ENCODE measurements at places on chromosomes 5 and 9.
A peak's percentile ranks its signal among the peaks of the same experiment; 100 is the strongest.

DNA sequence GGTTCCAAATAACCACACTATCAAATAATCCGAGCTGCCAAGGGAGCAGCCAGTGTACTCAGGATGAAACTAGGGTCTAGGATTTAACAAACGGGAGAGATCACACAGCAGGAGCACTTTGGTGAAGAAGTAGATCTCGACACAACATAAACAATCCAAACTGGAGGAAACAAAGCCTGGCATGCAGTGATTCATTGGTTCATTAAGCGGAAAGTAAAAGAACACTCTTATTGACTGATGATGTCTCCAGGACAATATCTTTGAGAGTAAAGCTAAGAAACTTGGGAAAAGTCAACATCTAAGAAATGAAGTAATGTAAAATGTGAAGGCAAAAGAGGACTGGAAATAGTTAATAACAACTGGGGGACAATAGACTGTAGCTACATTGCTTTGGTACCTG lies 1478.3 kb upstream of the CDH9 start:
- DNase-seq: no peak

GRCh38 chr5:23703940-23704855 lies 196.8 kb downstream of the PRDM9 start:
- DNase-seq: no peak

- DNase-seq: peak; percentile 37
Measured at GRCh38 chr5:38265546-38266179, 7.3 kb downstream of the EGFLAM start.

DNA sequence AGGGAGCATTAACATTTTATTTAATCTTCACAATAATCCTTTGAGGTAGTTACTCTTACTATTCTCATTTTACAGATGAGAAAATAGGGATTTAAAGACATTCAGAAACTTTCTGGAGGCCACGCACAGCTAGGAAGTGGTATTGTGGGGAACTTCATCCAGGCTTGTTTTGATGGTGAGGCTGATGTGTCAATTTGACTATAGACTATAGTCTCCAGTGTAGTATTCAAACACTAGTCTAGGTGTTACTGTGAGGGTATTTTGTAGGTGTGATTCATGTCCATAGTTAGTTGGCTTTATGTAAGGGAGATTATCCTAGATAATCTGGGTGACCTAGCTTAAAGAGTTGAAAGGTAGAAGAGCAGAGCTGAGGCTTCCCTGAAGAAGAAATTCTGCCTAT lies 54.1 kb upstream of the ELL2 start:
- no peak for DNase-seq

DNA sequence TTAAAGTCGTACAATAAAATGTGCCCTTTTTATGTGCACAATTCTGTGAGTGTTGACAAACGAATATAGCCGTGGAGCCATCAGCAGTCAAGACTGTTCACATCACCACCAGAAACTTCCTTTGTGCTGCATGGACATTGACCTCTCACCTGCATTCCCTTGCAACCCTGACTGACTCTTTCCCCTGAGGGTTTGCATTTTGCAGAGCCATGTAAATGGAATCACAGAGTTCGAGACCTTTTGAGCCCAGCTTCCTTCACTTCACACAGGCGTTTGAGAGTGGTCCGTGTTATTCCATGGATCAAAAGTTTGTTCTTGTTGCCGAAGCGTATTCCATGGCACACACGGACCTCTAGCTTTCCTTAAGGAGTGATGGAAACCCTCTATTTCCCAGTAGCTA lies 328.2 kb downstream of the DRD1 start:
- DNase-seq: no peak

DNA sequence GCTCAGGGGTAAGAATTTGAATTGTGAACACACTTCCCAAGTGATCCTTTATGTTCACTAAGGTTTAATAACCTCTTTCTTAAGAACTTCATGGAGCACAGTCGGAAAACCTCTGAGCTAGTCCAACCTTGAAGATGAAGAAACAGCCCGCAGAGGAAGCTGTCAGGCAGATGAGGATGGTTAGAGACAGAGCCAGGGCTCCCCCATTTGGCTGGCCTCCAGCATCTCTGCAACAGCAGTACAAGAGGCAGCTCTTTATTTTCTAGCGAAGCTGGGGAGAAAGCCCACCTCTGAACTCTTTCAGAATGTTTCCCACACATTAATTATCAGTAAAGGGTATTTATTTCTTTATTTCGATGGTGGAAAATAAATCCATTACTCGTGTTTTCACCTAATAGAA lies 350.8 kb downstream of the DMRT2 start:
- DNase-seq: peak; percentile 6

DNA sequence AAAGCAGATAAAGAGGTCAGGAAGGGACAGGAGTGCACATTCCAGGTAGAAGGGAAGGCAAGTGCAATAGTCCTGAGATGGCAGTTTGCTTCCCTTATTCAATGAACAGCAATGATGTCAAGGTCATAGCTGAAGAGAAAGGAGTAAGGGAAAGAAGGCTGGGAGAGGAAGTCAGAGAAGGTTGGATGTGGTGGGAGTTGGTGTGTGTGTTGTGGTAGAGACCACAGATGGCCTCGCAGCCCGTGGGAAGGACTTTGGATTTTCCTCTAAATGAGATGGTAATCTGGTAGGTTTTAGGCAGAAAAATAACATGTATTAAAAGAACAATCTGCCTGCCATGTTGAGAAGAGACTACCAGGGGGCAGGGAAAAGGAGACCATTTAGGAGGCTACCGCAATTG lies 25.1 kb upstream of the LPAR1 start:
- no peak for DNase-seq

- no peak for DNase-seq
Measured at GRCh38 chr5:111394586-111394985, 117.7 kb downstream of the STARD4 start.

GRCh38 chr9:113988385-113989016 lies 89.6 kb downstream of the AMBP start:
- no peak for DNase-seq

DNA sequence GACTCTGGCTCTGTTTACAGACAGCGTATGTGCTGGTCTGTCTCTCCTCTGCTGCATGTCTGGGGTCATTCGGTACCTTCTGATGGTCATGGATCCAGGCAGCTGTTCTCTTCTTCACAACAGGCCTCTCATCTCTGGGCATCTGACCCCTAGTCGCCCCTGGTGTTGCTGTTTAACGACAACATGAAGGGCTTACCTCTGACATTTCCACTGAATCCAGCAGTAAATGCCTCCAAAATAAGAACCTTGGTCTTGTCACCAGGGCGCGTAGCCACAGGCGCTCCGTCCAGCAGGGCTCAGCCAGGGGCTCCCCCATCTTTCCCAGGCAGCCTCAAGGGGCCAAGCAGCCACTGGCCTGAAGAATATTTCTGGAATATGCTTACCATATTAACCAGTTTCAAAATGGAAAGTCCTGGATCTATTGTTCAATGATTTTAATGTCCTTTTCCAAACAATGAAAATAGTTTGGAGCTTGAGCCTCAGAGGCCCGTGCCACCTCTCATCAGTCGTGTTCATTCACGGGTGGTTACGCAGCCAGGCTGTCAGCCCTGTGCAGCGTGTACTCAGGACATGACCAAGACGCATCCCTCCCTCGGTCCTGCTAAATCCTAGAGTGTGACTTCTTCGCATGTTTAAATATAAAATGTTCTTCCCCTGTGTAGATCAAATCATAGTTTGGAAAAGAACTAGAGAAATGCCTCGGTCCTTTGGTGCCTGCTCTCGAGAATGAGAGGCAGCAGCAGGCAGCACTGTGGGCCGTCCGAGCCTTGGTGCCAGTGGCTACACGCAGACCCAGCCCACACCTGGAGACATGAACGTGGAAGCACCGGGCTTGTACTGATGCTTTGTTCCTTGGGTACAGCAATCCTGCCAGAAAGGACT lies 30.1 kb upstream of the LRRC14B start:
- no peak for DNase-seq

DNA sequence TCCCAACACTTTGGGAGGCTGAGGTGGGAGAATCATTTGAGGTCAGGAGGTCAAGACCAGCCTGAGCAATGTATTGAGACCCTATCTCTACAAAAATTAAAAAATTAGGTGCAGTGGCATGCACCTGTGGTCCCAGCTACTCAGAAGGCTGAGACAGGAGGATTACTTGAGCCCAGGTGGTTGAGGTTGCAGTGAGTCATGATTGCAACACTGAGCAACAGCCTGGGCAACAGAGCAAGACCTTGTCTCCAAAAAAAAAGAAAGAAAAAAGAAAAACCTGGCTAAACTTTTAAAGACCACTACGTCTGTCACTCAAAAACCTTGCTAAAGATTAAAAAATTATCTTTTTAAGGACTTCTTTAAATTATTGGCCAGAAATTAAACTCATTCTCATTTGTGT lies 59.8 kb upstream of the ABCA1 start:
- DNase-seq: no peak

DNA sequence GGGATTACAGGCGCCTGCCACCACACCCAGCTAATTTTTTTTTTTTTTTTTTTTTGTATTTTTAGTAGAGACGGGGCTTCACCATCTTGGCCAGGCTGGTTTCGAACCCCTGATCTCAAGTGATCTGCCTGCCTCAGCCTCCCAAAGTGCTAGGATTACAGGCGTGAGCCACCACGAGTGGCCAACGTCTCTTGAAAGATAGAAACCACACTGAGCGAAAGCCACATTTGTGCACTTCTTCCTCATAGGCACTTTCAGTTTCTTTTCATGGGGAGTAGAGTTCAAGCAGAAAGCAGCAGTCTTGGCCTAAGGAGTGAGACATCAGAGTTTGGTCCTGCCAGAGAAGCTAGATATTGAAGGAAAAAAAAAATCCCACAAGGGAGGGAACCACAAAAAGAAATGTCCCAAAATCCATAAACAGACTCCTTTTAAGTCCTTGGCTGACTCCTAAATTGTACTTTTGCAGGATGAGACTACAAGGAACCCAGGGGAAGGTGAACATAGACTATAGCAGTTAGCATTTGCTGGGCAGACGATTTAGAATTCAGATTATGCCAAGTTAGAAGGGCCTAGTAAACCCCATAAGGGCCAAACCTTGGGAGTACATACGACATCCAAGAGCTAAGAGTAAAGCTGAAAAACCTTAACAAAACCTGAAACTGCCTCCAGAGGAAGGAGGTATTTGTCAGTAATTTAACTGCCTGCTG lies 43.9 kb upstream of the GLIPR2 start:
- DNase-seq: peak; percentile 56

DNA sequence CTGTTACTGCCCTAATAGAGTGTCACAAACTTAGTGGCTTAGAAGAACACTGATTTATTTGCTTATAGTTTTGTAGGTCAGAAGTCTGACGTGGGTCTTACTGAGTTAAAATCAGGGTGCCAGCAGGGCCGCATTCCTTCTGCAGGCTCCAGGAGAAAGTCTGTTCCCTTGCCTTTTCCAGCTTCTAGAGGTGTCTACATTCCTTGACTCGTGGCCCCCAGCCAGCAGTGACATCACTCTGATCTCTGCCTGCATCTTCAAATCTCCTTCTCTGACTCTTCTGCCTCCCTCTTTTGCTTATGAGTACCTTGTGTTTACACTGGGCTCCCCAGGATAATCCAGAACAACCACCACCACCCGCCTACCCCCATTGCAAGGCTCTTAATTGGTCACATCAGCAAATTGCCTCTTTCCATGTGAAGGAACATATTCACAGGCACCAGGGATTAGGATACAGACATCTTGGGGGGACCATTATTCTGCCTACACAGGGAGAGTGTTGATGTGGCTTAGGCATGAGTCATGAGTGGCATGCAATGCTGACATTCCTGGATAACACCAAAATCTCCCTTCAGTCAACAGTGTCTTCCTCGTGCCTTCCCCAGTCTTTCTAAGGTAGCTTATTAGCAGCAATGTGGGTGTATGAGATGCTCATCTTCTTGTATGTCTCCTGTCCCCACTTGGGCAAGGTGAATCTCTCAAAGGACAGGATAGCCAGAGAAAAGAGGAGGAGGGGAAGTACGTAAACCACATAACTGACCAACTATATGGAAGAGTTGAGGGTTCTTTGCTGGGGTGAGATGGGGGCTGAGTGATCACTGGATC lies 24.4 kb downstream of the CYFIP2 start:
- DNase-seq: no peak

DNA sequence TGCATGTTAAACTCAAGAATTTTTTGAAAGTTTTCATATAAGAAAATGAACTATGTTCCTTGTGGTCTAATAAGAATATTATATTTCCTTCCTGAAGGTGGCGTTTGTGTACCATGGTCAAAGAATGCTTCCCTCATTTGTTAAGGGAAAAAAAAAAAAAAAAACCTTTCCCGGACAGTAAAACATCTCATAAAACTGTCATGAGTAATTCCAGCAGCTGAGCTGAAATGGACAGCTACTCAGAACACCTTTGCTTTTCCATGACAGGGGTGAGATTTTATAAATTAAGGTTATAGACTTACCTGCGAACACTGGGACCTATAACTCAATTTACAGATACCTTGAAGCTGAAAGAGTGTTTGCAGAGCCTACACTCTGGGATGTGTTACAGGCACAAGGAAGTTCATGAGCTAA lies 113.2 kb upstream of the RANBP3L start:
- DNase-seq: no peak

DNA sequence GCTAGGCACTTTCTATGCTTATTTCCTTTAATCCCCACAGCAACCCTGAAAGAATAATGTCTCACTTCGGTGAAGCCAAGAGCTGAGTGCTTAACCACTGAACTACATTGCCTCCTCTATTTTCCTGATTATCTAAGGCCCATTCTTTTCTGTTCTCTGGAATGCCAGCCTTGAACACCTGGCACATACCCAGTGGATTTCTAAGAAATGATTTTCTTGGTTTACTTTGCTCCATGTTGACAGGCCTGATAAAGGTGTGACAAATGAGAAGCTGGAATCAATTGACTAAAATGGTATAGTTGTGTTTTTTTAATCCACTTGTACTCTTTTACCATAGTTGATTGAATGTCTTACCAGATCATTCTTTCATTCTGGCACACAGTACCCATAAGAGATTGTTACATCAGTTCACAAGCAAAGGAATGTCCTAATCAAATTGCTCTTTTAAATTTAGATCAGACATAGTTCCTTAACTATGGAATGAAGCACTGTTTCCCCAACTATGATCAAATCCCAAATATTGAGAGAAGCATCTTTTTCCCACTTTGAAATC lies 9.0 kb upstream of the ENC1 start:
- DNase-seq: no peak

GRCh38 chr5:107319901-107320300 lies 350.8 kb downstream of the EFNA5 start:
- no peak for DNase-seq

- DNase-seq: no peak
Measured at GRCh38 chr9:136669791-136670464, 7.2 kb downstream of the EGFL7 start.

- DNase-seq: no peak
Measured at GRCh38 chr5:98769959-98770208, 3.6 kb upstream of the RGMB start.

GRCh38 chr5:10987276-10987924 lies 226.4 kb upstream of the DAP start:
- no peak for DNase-seq

GRCh38 chr5:132257131-132258101 lies at the start of gene PDLIM4:
PDLIM4 (plus strand) TSS chr5:132257696; CDS start chr5:132257735, 39 bp downstream.
- DNase-seq: no peak

- DNase-seq: no peak
Measured at GRCh38 chr9:123691765-123692303, 238.1 kb downstream of the DENND1A start.

DNA sequence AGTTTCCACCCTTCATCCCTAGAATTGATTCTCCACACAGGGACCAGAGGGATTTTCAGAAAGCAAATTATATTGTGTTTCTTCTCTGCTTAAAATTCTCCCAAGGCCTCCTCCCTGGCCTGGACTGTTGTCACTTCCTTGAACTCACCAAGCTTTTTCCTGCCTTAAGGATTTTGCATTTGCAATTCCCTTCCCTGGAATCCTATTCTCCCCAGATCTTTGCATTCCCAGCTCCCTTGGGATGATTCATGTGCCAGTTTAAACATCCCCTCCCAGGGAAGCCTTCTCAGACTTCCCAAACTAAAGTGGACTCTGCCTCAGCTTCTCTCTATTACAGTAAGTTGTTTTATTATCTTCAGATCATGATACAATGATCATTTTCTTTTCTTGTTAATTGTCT lies 35.2 kb upstream of the PDE8B start:
- DNase-seq: no peak

All from CD4-positive, alpha-beta T cell treated with Interleukin-2 at 100 ng/mL for 4 hours (primary cell).